Stimulated activated CD8-positive, alpha-beta memory T cell treated with anti-CD3 and anti-CD28 coated beads, Interleukin-4, amount 100 ng/mL, for 4 hours (primary cell): ENCODE measurements at places on chromosomes 16 and 17.
A peak's percentile ranks its signal among the peaks of the same experiment; 100 is the strongest.

GRCh38 chr16:47018223-47018891 is 44.9 kb upstream of the DNAJA2 start:
- DNase-seq, result no peak

- no peak for DNase-seq
Measured at GRCh38 chr17:75970011-75970523, 8.9 kb downstream of the ACOX1 start.

GRCh38 chr16:66701026-66701425 is 4.5 kb upstream of the CMTM4 start:
- no peak for DNase-seq

DNA sequence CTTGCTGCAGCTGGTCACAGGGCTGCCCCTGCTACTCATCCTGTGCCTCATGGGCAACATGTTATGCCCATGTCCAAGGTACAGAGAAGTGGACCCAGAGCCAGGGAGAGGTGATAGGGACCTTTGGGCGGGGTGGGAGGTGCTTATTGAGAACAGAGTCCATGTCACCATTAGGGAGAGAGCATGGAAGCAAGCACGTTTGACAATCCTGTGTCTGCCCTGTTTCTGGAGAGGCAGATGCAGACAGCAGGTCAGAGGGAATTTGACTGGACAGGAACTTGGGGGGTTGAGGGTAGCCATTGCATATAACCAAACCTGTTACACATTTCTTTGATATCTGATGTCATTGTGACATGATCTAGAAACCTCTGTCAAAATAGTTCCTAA is 14.3 kb upstream of the ARL4D start:
- DNase-seq, result no peak

- DNase-seq, result no peak
Measured at GRCh38 chr17:15145621-15146020, 119.5 kb downstream of the PMP22 start.

GRCh38 chr17:71176331-71176730 is 944.5 kb upstream of the SOX9 start:
- no peak for DNase-seq

DNA sequence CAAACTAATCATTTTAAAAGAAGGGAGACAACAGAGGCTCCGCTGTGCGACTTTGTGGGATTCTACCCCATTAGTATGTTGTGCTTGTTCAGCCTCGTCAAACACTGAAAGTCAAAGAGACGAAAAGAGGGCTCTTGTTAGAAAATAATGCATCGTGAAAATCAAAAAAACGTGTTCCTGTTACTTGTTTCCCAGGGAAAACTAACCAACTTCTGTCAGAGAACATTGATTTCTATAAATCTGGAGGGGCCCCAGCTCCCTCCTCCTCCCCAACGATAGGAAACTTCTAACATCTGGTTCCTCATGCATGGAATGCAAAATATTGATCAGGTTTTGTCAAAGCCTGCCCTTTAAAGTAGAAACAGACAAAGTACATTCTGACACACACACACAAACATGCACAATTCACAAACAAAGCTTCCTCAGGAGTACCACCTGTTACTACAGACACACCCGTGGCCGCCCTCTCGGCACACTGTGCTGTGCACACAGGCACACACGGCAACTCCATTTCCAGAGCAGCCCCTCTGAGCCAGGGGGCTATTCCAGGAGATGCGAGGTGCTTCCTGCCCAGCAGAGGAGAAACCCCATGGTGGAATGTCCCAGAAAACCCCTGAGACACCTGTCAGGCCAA is 151.3 kb downstream of the ZFHX3 start:
- DNase-seq, result no peak

GRCh38 chr17:62737513-62737912 is 70.6 kb downstream of the MARCHF10 start:
- DNase-seq, result no peak

GRCh38 chr17:17051380-17051779 is 9.1 kb downstream of the MPRIP start:
- DNase-seq, result no peak

DNA sequence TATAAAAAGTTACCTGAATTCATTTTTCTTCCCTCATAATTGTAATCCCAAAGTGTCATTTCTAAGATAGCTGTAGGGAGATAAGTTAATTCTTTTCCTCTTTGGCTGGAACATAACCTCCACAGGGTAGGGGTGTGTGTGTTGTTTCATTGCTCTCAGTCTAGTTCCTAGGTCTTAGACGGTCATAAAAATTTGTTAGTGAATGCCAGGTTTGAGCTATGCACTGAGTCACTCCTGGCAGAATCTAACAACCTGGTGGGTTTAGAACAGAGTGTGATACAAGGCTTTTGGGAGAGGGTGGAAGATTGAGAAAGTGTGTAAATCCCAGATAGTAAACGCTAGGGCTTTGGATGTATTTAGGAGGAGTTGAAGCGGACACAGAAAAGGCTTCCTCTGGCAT is 894 bp upstream of the PHKG2 start:
- DNase-seq, result no peak

DNA sequence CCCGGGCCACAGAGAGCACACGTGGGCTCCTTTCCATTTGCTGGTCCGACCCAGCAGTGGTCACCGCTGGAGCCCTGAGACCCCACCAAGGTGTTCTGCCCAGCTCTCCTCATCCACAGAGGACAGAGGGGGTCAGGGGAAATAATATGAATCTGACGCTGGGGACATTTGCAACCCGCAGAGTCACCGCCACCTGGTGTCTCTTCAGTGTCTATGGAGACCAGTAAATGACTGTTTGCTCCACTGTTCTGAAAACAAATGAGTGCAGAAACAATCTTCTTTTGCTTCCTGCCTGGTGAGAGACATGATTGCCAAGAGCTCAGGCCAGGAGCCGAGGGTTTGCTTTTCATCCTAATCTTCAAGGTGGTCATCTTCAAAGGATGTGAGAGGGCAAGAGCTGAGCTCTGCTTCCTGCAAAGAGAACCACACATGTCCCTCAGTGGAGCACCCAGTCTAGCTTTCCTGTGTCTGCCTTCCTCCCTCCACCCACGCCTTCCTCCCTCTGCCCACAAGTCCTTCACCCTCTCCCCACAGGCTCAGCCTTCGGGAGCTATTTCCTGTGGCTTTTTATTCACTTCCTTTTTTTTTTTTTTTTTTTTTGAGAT is 14.7 kb upstream of the KLHDC4 start:
- DNase-seq, result no peak

- no peak for DNase-seq
Measured at GRCh38 chr17:50468304-50469207, at the start of gene CHAD. Gene CHAD (minus strand): TSS chr17:50468880. CDS start chr17:50468813, 67 bp downstream.

DNA sequence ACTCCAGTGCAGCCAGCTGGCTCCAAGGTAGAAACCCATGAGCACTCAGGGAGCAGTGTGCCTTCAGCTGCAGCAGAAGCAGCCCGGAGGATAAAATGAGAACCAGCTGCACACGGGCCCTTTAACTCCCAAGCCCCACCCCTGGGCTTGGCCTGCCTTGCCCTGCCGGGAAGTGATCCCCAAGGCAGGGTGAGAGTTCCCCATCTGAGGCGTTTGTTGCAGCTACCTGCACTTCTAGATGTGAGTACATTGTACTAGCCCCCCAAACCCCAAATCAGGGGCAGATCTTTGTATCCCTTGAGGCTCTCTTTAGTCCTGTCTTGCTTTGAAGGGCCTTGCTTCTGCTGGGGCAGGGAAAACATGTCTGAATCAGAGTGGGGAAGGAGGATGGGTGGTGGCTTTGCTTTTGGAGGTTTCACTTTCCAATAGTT is at the start of gene MVP:
TSS of gene MVP (plus strand) at position 192 of the 431 bp plus-strand sequence. CDS start 10,088 bp downstream, outside the sequence.
- no peak for DNase-seq

GRCh38 chr16:69481901-69482341 is 57.5 kb downstream of the CYB5B start:
- no peak for DNase-seq

DNA sequence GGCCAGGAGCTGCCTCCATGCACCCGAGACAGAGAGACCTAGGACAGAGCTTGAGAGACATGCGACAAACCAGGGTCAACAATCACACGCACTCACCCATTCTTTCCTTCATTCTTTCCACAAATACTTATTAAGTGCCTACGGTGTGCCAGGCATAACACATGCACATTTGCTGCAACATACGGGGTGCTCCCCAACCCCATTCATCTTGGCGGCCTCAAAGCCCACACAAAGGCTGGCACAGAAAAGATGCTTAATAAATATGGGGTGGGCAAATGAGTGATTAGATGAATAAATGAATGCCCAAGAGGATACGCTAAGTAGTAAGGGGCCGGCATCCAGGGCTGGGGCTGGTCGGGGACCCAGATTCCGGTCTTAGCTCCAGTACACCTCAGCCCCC is 117.9 kb downstream of the ZNF423 start:
- no peak for DNase-seq

- no peak for DNase-seq
Measured at GRCh38 chr17:74318391-74318790, 7.6 kb upstream of the KIF19 start.

DNA sequence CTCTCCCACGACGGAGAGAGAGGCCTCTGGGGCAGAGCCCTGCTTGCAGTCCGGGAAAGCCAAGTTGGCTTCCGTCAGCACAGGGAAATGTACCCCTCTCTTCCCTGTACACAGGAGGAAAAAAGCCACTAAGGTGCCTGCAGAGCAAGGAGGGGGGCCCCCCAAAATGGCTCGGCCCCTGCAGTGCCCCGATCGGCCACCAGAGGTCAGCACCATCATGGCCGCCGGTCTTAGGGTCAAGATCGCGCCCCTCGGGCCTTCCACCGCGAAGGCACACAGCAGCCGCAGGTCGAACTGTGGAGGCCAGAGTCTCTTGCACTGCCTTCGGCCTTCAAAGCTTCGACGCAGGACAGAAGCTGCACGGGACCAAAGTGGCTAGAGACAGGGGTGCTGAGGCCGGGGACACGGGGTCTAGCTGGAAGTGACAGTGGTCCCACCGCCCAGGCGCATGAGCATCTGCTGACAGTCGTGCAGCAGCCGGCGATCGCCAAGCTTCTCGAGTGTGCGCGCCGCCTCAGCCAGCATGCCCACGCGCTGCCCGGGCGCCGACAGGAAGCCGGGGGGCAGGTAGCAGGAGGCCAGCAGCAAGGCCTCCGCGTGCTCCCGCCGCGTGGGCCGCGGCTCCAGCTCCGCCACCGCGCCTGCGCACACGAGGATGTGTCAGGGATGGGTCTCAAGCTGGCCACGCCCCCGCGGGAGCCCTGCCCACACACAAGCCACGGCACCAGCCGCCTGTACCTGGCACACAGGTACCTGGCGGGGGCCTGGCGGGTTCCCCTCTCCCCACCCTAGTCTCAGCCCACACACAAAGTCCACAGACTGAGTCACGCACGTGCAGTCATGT is 24.4 kb downstream of the SREBF1 start:
- peak; percentile 30 for DNase-seq

DNA sequence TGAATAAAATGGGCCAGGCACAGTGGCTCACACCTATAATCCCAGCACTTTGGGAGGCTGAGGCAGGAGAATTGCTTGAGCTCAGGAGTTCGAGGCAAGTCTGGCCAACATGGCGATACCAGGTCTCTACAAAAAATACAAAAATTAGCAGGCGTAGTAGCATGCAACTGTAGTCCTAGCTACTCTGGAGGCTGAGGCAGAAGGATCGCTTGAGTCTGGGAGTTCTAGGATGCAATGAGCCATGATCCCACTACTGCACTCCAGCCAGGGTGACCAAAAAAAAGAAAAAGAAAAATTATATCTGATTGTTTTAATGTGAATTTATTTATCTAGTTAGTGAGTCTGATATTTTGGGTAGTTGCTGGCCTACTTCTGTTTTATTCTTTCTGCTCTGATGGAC is 7.0 kb downstream of the IL34 start:
- DNase-seq, result no peak

DNA sequence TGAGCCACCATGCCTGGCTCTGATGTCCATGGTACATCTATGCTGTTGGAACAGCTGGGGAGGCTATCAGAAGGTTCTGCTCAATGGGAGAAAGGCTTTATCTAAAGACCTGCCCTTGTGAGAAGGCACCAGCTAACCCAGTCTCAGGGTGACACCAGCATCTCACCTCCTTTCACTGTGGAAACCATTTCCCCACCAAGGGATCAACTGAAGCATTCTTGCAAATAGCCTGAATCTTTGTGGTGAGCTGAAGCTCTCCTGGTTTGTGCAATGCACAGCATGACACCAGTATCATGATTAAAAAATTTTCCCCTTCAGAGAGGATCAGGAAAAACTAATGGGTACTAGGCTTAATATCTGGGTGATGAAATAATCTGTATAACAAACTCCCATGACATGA is 5.1 kb downstream of the CCL18 start:
- DNase-seq, result no peak

GRCh38 chr16:87161822-87162676 is 155.1 kb downstream of the C16orf95 start:
- DNase-seq, result no peak

DNA sequence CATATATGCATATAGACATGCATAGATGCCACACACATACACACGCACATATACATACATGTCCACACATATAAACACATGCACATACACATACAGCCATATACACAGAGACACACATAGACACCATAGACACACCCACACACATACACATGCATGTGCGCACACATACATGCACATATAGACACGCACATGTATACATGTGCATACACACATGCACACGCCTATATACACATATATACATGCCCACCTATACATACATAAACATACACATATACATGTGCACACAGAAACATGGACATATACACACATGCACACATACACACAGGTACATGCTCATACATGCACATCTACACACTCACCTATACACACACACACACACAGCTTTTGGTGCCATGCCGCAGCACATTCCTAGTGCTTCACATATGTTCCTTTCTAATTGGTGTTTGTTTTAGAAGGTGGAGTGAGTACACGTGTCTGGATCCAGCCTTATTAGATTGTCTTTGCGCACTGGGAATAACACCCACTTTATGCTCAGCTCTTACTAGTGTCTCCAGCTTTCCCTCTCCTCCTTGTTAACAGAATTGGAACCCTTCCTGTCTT is 198.0 kb downstream of the RPTOR start:
- no peak for DNase-seq

- no peak for DNase-seq
Measured at GRCh38 chr17:72030067-72030899, 90.5 kb upstream of the SOX9 start.

DNA sequence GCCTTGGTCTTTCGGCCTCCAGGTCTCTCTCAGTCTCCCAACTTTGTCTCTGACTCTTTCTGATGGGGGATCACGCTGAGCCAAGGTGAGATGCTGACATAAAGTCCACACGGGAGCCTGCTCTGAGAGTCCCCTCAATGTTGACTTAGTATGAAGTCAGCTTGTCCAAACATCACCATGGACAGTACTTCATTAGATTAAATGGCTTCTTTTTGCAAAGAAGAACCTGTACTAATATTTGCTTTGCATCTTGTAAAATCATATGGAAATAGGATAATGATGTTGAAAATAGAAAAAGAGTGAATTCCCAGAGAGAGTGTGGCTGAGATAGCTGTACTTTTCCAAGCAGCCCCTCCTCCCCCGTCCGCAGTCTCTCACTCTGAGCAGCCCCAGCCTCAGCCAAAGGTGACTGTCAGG is 56.7 kb upstream of the SIAH1 start:
- no peak for DNase-seq

GRCh38 chr16:67243481-67243880 is 3.8 kb downstream of the FHOD1 start:
- no peak for DNase-seq

DNA sequence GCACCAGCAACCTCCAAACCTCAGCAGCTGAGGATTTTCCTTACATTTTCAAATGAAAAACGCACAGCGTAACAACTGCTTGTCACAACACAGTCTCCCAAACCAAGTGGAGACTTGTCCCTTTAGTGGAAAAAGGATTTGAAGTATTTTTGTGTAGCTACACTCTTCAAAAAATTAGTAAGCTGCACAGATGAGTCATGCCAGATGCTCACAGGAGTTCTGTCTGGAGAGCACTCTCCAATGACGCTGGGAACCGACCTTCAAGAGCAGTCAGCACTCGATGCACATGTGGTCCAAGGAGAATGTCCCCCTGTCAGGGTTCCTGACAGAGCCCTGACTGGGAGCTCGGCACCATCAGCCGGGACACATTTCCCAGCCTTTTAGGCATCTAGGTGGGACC is 39.8 kb downstream of the MAP1LC3B start:
- no peak for DNase-seq
